Fibroblast of skin of right biceps (primary cell): ENCODE measurements at places on chromosomes 6 and 20.

DNA sequence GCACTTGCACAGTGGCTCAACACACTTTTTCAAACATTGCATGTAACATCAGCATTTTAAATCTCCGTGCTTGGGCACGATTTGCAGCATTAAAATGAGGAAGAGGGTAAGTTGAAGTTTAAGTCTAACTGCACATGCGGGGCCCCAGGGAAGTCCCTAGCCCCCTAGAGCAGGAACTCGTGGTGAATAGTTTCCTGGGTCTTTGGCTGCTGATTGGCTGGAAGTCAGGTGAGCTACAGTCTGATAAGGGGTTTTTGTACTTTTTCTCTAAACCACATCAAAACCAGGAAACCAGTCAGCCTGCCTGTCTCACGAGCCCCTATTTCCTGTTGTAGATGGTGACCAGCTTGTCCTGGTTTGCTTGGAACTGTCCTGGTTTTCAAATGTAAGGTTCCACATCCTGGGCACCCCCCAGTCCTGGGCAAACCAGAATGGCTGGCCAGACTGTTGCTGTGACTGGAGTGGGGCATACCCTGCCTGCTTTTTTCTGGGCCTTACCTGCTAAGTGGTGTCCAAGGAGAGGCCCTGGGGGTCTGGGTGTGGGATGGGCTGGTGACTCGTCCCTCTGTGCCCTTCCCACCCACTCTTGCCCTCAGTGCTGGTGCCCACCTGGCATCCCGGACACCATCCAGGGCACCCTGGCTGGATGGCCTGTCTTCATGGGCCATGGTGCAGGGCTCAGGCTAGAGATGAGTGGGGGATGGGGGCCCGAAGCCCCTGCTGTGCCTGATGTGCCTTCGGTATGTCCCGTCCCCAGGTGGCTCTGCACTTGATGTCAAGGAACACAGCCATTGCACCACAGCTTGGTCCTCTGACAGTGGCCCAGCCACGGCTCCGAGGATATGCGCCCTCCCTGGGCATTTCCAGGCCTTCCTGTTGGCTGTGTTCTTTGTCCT is 31.8 kb downstream of the SUN5 start:
- no peak for DNase-seq

DNA sequence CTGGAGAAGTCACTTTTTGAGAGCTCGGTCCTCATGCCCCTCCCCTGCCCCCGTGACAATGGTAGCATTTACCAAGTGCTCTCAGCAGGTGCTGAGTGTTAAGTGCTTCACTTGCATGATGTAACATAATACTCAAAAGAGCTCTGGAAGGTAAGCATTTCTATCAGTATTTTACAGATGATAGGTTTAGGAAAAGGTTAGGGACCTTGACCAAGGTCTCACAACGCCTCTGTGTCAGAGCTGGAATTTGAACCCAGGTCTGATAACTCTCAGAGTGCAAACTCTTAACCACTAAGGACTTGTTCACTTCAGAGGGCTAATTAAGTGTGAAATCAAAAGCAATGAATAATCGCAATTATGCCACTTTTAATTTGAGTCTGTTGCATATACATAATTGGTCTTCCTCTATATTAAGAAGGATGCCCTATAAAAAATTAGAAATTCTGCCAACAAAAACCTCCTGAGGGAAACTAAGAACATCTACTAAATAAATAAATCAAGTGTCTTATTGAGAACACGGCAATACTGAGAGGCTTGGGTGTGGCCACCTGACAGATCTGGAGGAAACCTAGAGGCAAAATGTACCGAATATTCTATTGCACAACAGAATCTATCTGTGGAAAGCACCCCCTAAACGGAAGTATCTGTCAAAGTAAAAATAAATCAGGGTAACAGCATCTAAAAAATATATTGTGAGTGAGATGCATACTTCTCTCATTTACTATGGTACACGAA is 109.8 kb downstream of the BACH2 start:
- DNase-seq = no peak

- DNase-seq = peak; percentile 85
Measured at GRCh38 chr6:140225701-140226436, 851.4 kb upstream of the CITED2 start.

DNA sequence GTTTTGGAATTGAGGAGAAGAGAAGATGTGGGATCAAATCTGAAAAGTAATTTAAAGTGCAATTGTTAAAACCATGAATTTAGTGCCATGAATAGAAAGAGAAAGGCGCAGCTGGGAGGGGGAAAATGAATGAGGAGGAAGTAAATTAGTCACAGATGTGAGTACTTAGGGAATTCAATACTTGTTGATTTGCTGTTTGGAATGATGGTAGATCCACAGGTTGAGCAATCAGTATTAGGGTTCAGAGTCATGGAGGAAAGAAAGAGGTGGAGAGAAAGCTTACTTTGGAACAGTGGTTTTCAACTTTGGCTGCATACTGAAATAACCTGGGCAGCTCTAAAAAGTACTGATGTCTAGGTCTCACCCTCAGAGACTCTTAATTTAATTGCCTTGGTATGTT is 229.7 kb upstream of the ASCC3 start:
- DNase-seq = peak; percentile 39

DNA sequence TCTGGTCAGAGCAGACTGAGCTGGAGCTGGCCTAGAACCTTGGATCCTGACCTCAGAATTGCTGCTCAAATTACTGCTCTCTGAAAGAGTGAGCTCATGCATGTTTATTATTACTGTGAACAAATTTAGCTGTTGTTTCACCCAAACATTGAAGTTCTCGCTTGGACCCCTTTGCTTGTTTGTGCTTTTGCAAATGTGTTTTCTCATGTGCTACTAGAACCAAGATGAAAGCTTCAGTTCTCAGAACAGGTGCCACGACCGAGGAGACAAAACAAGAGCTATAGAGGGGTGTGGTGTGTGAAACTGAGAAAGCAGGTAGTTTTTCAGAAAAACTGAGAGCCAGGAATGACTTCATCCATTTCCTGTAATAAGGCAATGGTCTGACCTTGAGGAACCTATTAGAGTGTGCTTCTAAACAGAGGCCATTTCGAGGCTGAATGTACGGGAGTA is 50.0 kb upstream of the ESR1 start:
- DNase-seq = no peak

GRCh38 chr6:20632696-20633095 is 98.4 kb downstream of the CDKAL1 start:
- DNase-seq = no peak

DNA sequence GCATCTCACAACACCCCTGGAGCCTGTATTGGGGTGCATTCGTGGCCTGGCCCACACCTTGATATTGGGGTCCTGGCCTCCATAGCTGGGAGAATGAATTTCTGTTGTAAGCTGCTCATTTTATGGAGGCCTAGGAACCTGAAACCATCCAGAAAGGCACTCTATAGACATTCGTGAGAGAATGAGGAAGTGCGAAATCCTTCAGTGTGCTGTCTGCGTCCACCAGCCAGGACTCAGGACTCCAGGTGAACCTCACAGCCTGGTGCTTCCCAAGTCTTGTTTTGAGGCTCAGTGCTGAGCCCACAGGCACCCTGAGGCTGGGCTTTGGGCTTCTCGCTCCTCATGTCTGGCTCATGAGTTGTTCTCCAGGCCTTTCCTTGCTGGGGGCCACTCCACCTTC is 11.9 kb upstream of the RBBP8NL start:
- DNase-seq = no peak

GRCh38 chr6:40160826-40161225 is 226.6 kb upstream of the MOCS1 start:
- no peak for DNase-seq

- DNase-seq = no peak
Measured at GRCh38 chr6:100968949-100969348, 87.8 kb upstream of the ASCC3 start.

DNA sequence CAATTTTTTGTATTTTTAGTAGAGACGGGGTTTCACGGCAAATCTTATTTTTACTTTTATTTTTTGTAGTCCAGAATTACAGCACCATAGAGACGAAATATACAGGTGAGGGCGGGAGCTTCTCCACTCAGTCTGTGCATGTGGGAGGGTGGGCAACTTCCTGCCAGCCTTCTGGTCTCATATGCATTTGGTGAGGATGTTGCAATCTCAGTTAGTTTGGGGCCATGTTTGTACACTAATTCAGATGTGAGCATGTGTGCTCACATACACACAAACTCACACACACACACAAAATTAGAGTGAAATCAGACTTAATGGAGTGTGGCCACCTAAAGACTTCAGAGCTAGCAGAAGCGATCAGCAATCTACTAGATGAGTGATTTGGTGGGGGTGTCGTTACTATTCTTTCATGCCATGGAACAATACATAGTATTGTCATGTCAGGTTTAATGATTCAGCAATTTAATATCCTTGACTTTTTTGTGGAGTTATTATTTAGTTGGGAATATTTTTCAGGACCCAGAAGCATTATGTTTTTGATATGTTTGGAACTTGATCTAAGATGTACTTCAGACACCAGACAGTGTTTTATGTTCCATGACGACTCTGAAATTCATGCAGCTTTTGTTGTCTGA is 78.0 kb upstream of the BMP2 start:
- DNase-seq = no peak

DNA sequence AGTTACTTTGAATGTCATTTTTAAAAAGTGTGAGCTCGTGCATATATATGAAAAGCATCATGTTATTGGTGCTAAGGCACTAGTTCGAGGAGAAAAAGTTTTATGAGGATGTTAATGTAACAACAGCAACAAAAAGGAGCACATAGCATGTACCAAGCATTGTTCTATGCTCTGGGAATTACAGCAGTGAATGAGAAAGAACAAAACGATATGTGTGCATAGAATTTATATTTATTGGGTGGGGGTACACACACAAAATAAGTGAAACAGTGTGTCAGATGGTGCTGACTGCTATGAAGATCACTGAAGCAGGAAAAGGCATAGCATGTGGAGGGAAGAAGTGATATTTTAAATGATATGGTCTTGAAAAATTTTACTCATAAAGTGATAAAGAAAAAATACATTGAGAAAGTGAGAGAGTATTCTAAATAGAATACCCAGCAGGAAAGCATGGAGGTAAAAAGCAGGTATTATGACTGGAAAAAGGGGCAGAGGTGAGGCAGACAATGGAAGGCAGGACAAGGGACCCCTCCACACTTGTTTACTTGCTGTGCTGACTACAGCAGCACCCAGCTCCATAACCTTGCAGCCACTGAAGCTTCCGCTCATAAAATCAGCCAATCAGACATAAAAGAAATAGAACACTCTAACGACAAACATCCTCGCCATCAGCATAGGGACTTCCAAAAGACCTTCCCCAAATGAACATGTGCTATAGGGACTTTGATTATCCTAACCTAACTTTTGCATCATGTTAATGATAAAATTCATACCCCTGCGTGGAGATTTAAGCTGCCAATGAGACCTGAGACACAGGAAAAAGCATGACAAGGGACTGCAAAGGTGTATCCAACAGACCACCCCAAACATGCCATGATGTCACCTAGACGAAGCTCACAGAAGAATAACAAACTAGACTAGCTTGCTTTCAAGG is 119.9 kb downstream of the HFE start:
- DNase-seq = no peak

GRCh38 chr20:23214903-23215302 is 128.8 kb upstream of the CD93 start:
- DNase-seq = peak; percentile 26

- DNase-seq = peak; percentile 53
Measured at GRCh38 chr20:38932457-38933120, 6.4 kb downstream of the FAM83D start.

- no peak for DNase-seq
Measured at GRCh38 chr20:18743665-18744440, 69.7 kb upstream of the SCP2D1 start.

- DNase-seq = no peak
Measured at GRCh38 chr6:96862560-96862959, 25.3 kb upstream of the GPR63 start.

DNA sequence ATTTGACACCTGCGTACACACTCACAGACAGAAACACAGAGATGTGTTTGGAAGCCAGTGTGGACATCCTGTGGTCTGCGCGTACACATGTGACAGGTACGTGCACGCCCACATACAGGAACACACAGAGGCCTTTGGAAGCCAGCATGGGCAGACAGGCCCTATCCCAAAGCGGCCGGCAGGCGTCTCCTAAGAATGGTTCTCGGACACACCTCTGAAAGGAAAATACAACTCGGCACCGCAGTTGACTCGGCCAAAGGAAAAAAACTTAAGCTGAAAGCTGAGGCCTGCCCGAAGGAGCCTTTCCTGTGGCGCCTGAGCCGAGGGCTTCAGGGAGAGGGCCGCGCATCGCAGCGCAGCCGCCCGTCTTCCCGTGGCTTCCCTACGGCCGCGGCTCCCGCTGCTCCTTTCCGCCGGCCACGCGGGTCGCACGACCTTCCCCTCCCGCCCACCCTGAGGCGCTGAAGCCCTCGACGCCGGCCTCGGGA is 1.4 kb upstream of the CEP43 start:
- peak; percentile 68 for DNase-seq

- no peak for DNase-seq
Measured at GRCh38 chr20:4814696-4815252, 93.1 kb downstream of the PRND start.

DNA sequence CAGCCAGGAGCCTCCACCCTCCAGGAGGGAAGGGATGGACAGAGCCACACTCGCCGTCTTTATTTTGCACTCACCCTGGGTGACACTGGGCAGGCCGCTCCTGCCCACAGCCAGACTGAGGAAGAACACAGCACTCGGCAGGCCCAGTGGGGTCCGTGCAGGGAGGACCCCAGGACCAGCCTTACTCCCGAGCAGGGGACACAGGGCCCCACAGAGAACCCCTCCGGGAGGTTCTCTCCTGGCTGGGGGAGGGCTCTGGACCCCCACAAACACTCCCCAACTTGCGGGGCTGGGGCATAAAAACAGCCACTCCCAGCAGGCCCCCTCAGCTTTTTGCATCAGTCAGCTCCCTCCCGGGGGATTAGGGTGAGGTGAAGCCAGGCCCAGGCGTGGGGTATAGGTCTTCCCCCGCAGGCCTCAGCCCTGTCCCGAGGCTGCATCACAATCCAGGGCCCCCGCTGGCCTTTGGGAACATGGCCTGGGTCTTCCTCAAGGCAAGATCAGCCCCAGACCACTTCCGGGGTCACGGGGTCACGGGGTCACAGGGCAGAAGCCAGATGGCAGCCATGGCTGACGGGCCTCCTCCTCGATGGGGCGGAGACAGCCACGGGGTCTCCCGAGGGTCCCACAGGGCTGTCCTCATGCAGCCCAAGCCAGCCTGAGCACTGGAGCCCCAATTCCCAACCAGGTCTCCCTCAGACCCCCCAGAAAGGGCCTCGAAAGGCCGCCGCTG is 3.2 kb downstream of the TNFRSF6B start:
- DNase-seq = no peak
